Stimulated activated CD4-positive, alpha-beta T cell treated with anti-CD3 and anti-CD28 coated beads, Interleukin-15, amount 100 ng/mL, for 1 hour (primary cell): ENCODE measurements at places on chromosomes 5 and 9.

DNA sequence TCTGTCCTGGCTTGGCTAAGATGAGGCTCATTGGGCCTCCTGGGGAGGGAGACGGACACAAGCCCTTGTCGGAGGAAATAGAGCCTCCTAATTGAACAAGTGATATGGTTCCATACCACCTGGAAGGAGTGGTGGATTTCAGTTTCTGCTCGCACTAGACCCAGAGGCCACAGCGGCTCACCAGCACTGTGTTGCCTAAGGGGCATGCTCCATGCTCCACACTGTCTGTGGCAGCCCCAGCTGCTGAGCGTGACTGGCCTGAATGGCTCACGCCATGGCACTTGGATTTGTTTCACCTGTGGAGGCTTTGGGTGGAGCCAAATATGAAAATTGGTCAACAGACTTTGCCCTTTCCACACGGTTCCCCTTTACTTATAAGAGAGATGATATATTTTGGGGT, 181.1 kb downstream of the HSPA4 start:
- DNase-seq, result no peak

DNA sequence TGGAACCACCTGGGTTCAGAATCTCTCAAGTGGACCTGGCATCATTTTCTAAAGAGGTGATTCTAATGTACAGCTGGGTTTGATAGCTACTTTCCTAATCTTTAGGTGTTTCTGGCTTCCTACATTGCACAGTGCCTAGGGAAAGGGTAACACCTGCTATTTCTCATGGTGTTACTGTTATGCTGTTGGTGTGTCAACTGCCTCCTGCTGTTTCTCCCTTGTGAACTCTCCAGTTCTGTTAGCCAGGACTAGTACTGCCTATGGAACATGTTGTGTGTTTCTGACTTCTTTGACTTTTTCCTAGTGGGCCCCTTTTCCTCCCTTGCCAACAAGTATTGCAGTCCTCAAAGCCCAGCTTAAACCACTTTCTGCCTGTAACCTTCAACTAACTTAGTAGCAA, 5.5 kb downstream of the ARHGEF28 start:
- no peak for DNase-seq

GRCh38 chr5:39720136-39720535, 295.4 kb upstream of the DAB2 start:
- DNase-seq, result no peak

DNA sequence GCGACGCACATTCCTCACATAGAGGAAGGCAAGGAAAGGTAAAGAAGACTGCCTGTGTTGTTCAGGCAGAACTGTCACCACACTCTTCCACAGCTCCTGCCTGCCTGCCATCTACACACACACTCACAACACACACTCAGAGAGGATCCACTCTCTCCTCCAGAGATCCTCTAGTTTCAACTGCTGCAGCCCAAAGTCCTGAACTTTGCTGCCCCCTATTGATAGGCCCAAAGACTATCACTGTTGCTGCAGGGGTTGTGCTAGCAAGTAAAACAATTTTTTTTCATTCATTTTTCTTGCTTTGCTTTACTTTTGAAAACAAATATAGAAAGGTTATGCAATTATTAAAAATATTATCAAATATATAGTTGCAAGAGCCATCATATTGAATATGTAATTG, 5.9 kb upstream of the CFAP90 start:
- DNase-seq, result no peak

- DNase-seq, result no peak
Observed at GRCh38 chr5:180799902-180800801, 2.5 kb downstream of the MGAT1 start.

DNA sequence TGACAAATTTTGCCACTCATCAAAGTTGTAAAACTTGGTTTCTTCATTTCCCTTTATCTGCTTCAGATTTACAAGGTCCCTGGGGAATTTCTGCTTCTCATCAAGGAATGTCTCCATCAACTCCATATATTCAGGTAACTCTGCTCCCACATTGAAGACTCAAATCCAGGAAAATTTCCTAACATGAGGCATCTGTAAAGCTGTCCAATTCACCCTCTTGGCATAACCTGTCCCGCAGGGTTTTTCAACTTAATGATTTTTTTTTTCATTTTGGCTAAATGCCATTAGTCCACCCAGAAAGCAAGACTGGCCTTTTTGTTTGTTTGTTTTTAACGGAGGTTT, 50.2 kb upstream of the SLC30A5 start:
- DNase-seq, result no peak

DNA sequence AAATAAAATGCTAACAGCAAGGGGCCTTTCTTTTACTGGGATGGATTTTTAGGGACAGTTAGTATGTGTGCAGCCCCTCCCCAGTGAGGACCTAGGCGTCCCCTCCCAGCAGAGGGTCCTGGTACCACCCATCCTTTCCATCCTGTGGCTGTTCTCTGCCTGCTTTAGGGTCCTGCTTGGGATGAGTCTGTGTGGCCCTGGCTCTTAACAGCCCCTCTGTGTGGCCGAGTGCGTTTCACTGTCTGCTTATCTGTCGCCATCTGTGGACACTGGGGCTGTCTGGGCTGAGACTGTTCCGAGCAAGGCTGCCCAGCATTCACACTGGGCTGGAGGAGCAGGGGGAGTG, 17.0 kb downstream of the WNK2 start:
- no peak for DNase-seq

GRCh38 chr5:114839360-114839759, 330.3 kb downstream of the TRIM36 start:
- no peak for DNase-seq

- DNase-seq, result no peak
Observed at GRCh38 chr9:21995666-21996398, 1.2 kb downstream of the CDKN2B-AS1 start.

DNA sequence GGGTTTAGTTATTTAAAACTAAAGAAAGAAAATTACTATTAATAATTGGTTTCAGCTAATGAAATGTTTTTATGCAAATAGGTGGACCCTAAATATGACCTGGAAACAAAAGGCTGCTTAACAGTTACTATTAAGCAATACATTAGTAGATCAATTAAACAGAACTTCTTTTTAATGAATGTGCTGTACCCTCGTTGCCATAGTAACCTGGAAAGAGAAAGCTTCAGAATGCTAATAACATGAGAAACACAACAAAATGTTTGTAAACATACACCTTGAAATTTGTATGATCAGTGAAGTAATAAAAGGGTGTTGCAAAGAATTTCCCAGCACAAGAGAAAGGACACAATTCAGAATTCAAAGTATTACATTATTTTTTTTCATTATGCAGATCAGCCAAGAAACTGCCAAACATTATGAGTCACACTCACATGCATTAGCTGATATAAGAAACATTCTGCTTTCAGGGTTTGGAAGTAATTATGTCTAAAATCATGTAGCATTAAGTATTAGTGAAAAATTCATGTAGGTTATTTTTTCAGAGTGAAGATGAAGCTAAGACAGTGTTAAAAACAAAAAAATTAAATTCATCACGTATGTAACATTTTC, 348.3 kb downstream of the ISL1 start:
- no peak for DNase-seq

GRCh38 chr5:59596586-59597350, 296.8 kb downstream of the PDE4D start:
- no peak for DNase-seq

- DNase-seq, result no peak
Observed at GRCh38 chr9:100281676-100282387, 70.9 kb downstream of the TEX10 start.

- peak; percentile 59 for DNase-seq
Observed at GRCh38 chr5:65481635-65482295, at the start of gene ADAMTS6. Gene ADAMTS6 (minus strand): TSS chr5:65481920. CDS start chr5:65473673, 8,247 bp downstream.

DNA sequence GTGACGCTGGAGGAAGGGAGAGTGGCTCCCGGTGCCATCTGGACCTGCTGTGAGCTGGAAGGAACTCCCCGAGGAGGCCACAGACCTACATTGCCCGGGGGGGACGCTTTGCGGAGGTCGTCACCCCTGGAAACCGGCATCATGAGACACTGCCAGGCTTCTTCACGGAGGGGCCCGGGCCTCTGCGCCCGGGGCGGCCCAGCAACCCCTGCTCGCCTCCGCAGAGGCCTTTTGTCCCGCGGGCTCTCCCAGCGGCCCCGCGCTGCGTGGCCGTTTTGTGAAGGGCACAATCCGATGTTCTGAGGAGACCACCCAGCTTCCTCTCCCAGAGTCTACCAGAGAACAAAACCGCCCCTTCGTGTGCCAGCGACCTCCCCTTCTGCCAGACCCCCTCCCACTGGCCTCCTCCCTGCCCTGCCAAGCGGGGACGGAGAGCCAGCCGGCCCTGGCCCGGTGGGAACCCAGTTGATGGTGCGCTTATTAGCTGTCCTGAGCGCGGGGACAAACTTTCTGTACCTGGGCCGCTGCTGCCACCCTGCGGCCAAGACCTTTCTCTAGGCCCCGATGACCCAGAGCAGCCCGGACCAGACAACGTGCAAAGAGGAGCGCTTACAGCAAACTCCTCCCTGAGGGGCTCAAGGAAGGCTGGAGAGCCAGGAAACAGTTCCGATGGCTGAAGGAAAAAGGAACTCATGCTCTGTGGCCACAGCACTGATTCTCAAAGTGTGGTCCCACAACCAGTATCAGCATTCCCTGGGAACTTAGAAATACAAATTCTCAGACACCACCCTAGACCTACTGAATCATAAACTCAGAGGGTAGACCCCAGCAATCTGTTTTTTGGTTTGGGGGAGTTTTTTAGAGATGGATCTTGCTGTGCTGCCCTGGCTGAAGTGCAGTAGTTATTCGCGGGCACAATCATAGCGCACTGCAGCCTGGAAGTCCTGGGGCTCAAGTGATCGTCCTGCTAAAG, 86.7 kb downstream of the SLC1A3 start:
- DNase-seq, result no peak

- no peak for DNase-seq
Observed at GRCh38 chr5:39660020-39660419, 235.2 kb upstream of the DAB2 start.

- no peak for DNase-seq
Observed at GRCh38 chr5:149683964-149684363, 46.1 kb upstream of the PPARGC1B start.

GRCh38 chr9:116608064-116608463, 79.0 kb upstream of the TRIM32 start:
- no peak for DNase-seq

- no peak for DNase-seq
Observed at GRCh38 chr5:2886531-2886930, 135.1 kb upstream of the IRX2 start.

DNA sequence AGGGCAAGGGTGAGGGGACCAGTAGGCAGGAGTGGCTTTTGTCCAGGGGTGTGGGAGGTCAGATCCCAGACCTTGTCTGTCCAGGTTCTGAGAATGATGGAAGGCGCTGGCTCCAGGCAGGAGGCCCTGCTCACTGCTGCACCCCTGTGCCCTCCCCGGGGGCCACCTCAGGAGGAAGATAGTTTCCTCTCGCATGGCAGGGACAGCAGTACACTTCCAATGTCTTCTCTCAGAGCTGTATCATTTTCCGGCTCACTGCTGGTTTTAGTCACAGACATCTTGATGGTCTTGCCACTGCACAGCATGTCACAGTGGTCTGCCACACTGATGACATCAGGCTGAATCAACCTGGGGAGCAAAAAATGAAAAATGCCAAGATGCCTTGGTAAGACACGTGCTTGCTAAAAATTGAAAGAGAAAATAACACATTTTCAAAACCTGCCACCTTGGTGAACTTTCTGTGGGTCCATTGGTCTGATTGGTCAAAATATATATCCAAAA, 3.3 kb upstream of the SLC6A3 start:
- DNase-seq, result no peak

- DNase-seq, result no peak
Observed at GRCh38 chr9:35609820-35610163, 4.7 kb downstream of the TESK1 start.

GRCh38 chr9:116541402-116541801, 145.7 kb upstream of the TRIM32 start:
- no peak for DNase-seq
